G401 (cell line): ENCODE measurements at places on chromosomes 2 and 18.
A peak's percentile ranks its signal among the peaks of the same experiment; 100 is the strongest.

- DNase-seq, result no peak
Measured at GRCh38 chr2:62396880-62397279, 109.1 kb downstream of the TMEM17 start.

DNA sequence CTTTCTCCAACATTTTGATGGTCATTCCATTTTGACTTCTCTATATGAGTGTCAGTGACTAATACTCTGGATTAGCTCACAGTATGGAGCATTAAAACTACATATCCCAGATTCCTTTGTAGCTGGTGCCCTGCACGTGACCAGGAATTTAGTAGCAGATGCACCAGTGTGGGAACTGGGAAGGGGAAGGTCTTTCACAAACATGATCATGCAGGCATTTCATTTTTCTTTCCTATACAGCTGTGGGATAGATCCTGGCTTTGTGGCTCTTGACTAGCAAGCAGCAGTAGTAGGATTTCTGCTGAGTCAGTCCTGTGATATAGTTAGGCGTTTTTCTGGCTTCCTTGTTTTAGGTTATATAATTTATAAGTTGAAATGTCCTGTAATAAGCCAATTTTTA is 971.0 kb upstream of the CDH2 start:
- DNase-seq, result no peak

- no peak for DNase-seq
Measured at GRCh38 chr2:68714866-68715265, 19.7 kb upstream of the ARHGAP25 start.

DNA sequence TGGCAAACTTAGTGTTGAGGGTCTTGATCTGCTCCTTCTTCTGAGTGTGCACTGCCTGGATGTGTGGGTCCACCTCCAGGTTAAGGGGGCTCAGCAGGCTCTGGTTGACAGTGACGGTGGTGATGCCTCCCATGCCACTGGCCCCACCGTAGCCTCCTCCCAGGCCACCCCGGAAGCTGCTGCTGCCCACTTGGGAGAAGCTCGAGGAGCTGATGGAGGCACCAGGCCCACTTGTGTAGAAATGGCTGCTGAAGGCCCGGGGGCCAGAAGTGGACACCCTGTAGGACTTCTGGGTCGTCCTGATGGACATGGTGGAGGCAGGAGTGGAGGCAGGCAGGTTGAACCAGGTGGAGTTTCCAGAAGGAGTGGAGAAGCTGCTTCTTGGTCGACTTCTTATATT is 6.4 kb upstream of the DUSP19 start:
- DNase-seq, result no peak

DNA sequence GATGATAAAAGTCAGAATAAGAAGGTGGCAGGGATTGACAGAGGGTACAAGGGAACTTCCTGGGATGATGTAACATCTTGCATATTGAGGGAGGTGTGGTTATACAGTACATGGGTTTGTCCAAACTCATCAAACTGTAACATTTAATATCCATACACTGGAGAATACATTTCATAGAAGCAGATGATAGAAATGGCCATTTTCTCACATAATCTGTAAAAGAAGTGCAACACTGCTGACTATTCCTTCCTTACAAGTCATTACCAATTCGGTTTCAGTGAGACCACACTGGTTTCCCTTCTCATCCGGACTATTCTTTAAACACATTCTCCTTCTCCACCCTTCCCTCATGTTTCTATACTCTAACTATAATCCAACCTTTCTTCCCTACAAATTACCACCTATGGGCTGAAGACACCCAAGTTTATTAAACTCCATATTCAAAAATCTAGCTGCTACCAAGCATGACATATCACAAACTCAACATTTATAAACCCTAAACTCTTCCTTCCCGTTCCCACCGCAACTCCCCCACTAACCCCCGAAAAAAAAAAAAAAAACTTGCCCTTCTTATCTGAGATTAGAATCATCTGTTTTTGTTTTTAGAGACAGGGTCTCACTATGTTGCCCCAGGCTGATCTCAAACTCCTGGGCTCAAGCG is 1.6 kb downstream of the COX7A2L start:
- DNase-seq, result no peak

- DNase-seq, result no peak
Measured at GRCh38 chr2:64548761-64549160, 24.6 kb downstream of the AFTPH start.

GRCh38 chr2:118939994-118940393 is 2.0 kb upstream of the MARCO start:
- DNase-seq, result no peak

DNA sequence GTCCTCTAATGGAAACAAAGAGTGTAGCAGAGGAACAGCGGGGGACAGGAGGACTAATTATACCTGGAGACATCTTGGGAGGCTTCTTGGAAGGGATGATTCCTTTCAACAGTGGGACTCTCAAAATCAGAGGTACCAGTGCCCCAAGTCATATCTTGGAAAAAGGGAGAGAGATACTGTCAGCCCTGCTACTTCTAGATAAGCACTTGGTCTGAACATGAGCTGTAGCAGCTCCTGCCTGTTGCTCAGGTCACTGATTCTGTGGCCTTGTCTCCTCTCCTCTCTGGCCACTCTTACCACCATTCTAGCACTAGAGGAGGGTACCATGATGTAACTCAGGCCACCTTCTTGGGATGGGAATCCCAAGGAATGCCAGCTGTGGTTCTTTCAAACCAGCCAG is 54.5 kb downstream of the MFSD6 start:
- no peak for DNase-seq

DNA sequence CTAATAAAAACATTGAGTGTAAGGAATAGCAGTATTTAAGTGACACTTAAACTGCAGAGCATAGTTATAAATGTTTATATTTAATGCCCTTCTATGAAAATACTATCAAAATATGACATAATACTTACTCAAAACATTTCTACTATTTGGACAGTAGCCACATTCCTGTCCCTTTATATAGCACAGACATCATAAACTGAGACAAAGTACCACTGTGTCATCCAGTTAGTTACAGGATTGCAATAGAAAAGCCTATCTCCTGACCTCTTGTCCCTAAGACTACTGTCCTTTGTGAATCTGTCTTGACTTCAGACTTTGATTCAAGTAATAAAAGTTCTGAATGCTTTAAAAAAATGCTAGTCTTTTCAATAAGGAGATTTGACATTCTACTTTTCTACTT is 1528.5 kb upstream of the NXPH2 start:
- no peak for DNase-seq

DNA sequence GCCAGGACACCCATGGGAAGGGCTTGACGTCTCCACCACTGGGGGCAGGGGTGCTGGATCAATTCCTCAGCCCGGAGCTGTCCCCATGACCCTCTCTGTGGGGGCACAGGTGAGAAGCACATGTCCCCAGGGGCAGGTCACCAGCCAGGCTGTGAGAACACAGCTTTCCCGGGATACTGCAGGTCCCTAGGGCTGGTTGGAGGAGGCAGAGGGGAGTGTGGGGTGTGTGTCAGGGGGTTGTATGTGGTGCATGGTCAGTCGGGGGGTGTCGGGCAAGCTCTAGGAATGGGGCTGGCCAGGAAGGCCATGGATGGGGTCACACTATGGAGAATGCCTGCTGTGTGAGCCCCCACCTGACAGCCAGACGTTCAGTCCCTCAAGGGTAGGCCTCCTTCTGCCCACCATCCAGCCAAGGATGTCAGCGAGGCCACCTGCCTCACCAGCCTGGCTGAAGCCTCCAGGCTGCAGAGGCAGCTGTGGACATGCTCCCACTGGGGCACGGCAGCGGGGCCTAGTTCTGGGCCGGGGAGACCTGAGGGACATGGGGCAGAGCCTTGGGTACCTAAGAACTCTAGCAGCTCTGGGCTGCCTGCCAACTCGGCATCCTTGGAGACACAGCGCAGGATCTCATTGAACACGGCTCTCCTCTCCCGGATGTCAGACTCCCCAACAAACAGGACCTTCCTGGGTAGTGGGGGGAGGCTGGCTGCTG is 10.3 kb downstream of the HS1BP3 start:
- DNase-seq, result peak; percentile 55

DNA sequence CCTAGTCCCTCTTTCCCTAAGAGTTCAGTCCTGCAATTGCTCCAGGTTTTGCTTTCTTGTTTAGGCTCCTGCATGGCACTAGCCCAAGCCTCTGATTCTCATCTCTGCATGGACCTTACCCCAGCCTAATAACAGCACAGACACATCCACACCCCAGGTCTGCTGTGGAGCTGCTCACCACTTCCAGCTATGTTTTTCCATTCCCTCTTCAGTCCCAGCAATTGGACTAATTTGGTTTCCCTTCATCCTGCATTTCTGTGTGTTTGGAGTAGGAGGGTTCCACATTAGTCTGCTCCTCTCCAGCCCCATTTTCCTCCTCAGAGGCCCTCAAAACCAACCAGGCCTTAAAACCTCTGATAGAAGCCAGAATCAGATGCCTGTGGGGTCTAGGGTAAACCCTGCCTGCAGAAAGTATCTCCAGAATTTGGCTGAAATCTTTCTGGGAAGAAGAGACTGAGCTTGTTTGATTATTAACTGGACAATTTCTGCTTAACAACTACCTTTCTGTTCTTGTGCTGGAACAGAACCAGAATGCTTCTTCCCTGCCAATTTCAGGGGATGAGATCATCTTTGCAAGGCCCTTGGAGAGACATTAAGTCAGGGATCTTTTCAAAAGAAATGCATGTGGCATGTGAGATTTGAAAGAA is 95.9 kb downstream of the GFPT1 start:
- peak; percentile 17 for DNase-seq

DNA sequence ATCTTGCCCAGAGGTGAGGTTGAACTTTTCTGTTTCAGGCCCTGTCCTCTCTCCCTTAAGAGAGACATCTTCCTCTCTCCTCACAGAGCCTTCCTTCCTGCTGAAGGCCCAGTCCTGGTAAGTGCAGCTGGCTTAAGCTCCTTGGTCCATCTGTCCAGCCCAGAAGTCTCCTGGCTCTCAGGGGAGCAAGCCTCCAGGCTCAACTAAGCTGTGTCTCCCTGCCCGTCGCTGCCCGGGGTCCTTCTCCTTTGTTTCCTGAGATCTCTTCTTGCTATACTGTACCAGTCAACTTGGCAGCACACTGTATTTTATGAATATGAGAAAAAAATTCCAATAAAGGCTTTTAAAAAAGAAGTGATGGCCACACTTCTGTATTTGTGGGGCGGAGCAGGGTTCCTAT is 77.4 kb downstream of the KCNF1 start:
- no peak for DNase-seq

- DNase-seq, result no peak
Measured at GRCh38 chr18:45248240-45248903, 366.9 kb upstream of the SLC14A2 start.

GRCh38 chr2:222656526-222657446 is 894 bp upstream of the FARSB start:
- peak; percentile 11 for DNase-seq
